Suppressor macrophage treated with lipopolysaccharide for 4 hours (primary cell): ENCODE measurements at places on chromosomes 16 and 17.

DNA sequence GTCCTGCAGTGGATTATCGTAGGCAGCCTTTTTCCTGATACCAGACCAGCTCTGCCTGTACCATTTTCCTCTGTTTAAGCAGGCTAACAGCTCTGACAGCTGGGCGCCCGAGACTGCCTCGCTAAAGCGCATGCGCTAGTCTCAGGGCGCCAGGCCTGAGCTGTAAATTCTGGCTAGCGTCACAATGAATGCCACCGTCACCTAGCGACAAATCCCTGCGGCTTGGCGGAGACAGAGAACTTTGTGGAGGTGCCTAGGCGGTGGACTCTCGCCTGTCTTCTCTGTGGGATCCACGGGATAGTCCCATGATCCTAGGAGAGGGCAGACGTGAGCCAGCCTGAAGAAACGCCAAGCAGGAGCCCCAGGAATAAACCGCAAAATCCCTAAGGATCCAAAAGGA lies 573.9 kb downstream of the KCNJ18 start:
- no peak for DNase-seq

- DNase-seq = no peak
Observed at GRCh38 chr17:17215575-17215974, 9.4 kb upstream of the PLD6 start.

DNA sequence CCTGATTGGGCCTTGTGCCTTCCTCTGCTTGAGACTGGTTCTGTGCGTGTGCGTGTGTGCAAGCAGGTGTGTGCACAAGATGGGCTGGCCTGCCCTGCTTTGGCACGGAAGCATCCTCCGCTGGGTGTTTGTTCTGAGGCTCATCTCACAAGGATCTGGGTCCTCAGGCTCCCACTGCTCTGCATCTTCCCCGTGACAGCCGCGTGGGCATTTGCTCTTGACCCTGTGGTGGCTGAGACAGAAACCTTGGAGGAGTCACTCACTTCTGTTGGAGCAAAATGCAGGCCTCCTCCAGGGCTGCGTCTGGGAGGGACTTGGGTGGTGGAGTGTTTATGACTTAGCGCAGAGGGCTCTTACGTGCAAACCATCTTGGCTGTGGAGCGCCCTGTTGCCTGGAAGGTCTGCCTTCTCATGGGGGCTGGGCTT lies 119.2 kb downstream of the RPTOR start:
- DNase-seq = no peak

GRCh38 chr16:85140455-85141012 lies 28.3 kb upstream of the CIBAR2 start:
- no peak for DNase-seq

DNA sequence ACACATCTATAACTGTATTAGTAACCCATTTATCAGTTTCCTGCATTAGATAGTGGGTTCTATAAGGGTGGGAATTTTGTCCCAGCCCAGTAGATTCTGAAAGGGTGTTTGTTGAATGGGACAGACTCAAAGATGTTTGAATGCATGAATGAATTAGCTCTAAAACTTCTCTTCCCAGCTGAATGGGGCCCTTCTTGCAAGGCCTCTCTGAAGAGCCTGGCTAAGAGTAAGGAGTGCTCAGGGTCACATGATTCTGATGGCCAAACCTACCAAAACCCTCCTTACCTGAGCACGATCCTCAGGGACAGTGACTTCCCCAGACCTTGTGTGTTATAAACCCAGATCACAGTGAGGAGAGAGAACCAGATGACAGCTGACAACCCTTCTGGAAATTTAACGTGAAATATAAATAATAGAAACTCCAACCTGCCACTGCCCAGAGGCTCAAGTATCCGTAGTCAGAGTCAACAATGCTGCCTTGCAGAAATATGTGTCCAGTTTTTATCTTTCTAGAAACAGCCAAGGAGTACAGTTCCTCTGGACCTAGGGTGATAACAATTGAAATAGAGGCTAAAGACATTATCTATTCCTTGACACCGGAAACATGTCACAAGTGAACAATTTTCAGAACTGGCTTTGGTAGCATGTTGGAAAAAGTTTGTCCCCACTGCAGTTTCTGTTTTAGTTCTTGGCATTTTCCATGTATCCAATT lies 268.9 kb upstream of the MAF start:
- no peak for DNase-seq

DNA sequence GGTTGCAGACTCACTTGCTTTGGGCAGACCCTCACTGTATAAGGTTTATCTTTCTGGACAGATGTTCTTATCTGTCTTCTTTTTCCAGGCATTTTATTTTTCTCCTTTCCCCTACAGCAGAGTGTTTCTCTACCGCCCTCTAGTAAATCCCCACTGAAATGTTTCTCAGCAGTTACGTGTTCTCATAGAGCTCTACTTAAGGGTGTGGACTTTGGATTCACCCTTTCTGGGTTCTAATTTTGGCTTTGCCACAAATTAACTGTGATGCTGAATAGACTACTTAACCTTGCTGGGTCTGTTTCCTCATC lies 2.0 kb downstream of the ADAT1 start:
- DNase-seq = no peak

- DNase-seq = peak; percentile 88
Observed at GRCh38 chr16:57764341-57765159, 29.0 kb downstream of the KATNB1 start.

DNA sequence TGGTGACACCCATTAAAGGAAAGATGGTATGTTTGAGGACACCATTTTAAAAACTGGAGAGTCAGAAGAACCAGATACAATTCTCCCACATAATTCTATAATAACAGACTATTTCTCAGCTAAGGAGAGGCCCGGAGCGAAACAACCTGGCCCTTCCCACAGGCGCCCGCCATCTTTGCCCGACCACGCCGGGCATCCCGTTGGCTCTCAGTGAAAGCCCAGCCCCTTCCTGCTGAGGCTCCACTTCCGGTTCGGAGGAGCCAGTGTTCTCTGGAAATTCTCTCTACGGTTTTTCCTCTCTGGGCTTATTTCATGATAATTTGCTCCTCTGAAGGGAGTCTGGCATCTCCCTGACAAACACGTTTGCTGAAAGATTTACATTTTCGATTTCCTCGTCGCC lies 175.7 kb downstream of the AXIN2 start:
- no peak for DNase-seq

GRCh38 chr17:77894126-77894956 lies 64.2 kb upstream of the TNRC6C start:
- DNase-seq = no peak

GRCh38 chr17:79294459-79295071 lies 219.9 kb downstream of the ENGASE start:
- peak; percentile 35 for DNase-seq

GRCh38 chr17:10368561-10368960 lies 4.2 kb downstream of the MYH13 start:
- no peak for DNase-seq

- peak; percentile 63 for DNase-seq
Observed at GRCh38 chr17:58605470-58605869, 86.4 kb downstream of the TEX14 start.

DNA sequence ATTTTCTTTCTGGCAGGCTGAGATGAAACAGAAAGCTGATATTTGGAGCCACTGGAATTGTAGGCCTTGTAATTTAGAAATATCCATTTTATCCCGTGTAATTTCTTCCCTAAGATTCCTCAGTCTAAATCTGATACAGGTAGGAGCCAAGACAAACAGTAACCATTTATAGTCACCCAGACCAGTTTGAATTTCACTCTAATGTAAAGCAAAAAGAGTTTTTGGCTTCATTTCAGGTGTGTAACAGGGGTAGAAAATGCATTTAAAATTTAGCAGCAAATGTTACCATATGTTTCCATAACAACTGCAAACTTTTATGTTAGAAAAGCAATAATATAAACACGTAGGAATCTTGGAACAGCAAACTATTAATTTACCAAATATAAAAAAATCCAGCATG lies 249.4 kb downstream of the FTO start:
- DNase-seq = no peak

DNA sequence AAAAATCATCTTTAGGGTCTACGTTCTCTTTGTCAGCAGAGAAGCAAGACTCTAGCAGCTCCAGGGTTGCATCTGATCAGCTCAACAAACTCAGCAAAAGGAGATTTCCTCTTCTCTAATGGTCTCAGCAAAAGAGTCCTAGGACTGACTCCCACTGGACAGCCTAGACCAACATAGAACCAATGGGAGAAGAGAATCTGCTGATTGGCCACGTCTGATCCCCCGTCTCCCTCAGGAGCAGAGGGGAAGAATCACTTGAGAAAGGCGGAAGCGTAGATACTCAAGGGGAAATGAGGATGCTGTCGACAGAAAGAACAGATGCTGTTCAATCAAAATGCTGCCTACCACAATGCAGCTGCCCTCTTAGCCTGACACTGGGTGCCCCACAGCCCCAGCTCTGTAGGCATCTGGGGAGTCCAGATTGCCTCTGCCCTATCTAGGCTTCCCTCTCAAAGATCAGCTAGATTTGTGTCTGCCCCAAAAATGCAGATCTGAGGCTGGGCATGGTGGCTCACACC lies 31.5 kb upstream of the EMP2 start:
- DNase-seq = no peak

- no peak for DNase-seq
Observed at GRCh38 chr17:4032738-4033137, 68.5 kb upstream of the ATP2A3 start.

DNA sequence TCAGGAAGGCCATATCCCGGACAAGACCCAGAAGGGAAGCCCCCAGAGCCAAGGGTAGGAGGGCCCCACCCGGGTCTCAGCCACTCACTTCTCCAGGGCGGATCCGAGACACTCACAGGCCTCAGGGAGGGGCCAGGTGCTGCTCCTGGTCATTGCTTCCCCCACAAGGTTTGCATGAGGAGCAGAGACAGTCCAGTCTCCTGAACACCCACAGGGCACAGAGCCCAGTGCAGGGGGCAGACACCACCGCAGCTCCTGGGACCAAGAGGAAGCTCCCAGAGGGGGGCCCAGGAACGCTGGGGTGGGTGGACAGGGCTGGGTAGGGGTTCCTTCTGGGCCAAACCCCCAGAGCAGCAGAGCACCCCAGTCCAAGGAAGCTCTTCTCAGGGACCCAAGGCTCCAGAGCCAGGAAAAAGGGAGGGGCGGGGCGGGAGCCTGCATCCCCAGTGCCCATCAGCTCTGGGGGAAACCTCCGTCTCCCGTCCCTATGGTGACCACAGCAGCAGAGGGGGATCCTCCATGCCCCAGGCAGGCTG lies 709 bp upstream of the MRPL28 start:
- no peak for DNase-seq

DNA sequence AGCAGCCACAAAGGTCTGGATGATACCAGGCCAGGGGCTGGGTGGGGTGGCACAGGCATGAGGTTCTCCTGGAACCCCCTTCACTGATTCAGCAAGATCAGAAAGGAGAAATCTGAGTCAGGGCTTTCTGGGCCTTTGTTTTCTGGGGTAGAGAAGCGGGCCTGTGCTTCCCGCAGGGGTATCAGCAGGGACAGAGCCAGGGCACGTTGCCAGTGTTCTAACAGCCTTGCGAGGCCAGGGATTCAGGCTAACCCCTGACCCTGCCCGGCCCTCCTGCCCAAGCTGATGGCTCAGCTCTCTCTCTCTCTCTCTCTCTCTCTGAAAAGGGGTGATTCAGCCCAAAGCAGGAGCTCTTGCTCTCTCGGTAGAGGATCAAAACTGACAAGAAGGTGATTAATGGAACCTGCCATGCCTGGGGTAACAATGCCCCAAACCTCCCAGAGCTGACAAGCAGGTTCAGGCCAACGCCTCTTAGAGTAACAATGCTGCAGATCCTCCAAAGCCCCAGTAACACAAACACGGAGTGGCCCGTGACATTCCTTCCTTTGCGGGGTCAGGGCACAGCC lies 2.0 kb upstream of the KRT13 start:
- no peak for DNase-seq

GRCh38 chr17:74957935-74958740 lies 14.4 kb downstream of the HID1 start:
- peak; percentile 83 for DNase-seq

- DNase-seq = peak; percentile 62
Observed at GRCh38 chr17:3911271-3912053, 4.8 kb downstream of the P2RX1 start.

DNA sequence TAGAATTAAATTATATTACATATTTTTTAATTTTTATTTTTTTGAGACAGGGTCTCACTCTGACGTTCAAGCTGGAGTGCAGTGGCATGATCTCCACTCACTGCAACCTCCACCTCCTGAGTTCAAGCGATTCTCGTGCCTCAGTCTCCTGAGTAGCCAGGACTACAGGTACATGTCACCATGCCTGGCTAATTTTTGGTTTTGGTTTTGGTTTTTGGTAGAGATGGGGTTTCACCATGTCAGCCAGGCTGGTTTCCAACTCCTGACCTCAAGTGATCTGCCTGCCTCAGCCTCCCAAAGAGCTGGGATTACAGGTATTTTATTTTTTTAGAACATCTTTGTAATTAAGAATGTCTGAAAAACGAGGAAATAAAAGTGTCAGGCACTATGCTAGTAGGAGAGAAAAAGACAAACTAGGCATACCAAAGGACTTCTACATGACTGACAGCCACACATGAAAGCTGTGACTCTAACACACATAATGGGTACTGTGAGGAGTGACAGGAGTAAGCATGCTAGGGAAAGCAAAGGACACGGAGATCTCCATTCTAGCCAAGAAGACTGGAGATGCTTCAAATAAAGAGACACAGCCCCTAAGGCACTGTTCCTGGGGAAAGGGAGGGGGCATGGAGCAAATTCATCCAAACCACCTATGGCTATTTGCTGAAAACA lies 7.3 kb downstream of the GNA13 start:
- DNase-seq = peak; percentile 19

DNA sequence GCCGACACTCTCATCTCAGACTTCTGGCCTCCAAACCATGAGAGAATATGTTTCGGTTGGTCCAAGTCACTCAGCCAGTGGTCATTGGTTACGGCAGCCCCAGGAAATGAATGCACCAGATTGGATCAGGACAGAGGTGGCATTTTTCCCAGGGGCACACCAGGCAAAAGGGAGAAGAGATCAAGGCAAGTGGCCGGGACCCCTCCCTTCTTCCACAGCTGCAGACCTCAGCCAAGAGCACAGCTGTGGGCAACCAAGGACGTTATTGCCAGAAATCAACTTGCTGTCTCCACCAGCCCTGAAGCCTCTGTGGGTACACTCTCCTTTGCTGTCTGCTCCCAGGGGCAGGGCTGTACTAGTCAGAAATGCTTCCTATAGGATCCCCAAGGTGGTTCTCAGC lies 20.7 kb downstream of the LRRC75A start:
- no peak for DNase-seq

- peak; percentile 47 for DNase-seq
Observed at GRCh38 chr17:10226930-10227695, 28.7 kb upstream of the GAS7 start.

DNA sequence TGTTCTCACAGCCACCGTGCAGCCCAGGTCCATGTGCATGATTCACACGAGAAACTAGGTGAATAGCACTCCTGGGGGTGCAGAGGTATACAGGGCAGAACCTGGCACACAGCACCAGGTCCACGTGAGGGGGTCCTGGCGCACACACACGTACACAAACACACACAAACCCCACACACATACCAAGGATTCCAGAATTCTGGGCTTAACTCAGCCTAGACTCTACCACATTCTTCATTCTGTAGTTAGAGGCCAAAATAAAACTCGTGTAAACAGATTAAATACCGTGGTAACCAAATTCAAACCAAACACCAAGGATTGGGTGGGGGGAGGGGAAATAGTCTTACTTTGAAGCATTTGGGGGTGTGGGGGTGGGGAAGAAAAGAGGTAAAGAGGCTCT lies 58.5 kb downstream of the XYLT1 start:
- DNase-seq = no peak
